GM12891 (cell line): ENCODE measurements at places on chromosomes 12 and 14.

DNA sequence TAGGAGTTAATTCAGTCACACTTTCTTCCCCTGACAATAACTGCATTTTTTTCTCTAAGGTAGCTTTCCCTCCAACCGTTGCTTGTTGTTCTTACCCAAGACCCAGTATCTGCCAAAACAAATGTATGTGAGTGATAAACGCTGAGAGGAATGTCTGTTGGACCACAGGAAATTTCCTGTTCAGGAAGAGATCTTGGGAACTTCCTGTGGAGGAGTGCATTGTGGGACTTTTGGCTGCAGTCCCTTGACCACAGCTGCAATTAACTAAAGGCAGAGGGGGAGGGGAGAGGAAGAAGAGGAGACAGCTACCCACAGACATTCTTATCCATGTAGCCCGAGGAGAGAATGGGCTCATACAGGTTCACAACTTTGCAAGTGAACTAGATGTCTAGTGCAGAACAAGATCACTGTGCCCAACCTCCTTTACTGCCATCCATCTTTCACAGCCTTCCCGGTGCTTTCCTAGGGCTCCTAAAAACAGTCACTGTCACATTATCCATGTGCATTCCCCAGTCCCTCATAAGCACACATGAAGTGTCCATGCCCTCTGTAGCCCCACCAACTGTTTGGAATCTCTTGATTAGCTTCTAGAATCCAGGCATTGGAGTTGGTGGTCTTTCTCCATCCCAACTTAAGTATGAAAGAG is 149.5 kb downstream of the ETV6 start:
- DNase-seq, result no peak

DNA sequence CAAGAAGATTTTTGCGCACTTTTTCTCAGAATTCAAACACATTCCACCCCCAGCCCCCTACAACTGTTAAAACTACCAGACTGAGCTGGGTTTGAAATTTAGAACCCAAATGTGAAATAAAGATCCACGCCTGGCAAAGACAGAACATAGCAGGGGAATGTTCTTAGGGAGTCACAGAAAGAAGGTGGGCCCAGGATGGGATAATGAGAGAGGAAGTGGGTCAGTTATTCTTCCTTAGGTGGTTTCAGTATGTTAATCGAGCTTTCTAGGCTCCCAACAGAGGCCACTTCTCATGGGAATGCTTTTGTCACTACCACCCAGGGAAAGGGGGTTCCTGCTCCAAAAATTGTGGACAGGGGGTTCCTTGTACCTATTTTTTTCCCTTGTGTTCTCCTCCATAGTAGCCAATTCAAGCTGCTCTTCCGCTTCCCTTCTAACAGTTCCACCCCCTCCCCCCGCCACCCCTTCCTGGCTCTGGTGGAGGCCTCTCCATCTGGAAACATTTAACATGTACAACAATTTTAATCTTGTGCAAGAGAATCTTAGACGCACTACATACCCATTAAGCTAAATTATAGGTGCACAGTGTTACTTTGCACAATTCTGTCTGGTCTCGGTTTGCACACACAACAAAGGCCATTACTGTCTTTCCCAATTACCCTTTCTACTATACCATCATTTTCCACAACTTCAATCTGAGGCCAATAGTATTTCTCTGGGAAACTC is 218.1 kb downstream of the MON2 start:
- no peak for DNase-seq

DNA sequence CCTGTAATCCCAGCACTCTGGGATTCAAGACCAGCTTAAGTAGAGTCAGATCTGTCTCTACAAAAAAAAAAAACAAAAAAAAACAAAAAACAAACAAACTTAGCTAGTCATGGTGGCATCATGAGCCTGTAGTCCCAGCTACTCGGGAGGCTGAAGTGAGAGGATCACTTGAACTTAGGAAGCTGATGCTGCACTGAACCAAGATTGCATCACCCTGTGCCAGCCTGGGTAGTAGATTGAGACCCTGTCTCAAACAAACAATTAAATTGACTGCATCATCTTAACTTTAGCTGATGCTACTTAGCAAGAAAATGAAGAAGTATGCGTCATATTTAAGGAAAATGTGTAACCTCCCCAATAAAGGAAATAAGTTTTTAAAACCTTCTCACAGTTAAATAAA is 136.6 kb upstream of the ATXN7L3B start:
- no peak for DNase-seq

DNA sequence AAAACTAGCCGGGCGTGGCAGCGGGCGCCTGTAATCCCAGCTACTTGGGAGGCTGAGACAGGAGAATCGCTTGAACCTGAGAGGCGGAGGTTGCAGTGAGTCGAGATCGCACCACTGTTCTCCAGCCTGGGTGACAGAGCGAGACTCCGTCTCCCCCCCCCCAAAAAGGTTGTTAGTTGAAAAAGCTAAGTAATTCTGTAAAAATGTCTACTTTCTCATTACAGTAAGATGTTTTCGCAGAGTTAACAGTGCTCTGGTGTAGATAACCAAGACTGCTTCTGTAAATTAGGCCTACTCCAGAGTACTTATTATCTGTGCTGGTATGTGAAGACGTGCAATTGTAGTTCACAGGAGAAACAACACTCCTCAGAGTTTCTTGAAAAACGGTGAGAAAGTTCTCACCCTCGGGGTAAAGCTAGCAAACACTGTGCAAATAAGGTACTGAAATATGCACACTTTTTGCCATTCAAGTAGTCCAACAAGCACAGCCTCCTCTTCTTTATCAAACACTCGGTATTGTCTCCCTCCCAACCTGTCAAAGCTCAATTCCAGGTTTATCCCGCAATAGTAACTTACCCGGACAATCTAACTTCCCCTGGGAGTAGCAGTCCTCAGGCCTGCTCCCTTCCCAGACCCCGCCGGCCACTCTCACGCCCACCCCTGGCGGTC is 974 bp downstream of the BTBD7 start:
- DNase-seq, result no peak

GRCh38 chr14:72907886-72908285 is 14.0 kb upstream of the DPF3 start:
- DNase-seq, result no peak

DNA sequence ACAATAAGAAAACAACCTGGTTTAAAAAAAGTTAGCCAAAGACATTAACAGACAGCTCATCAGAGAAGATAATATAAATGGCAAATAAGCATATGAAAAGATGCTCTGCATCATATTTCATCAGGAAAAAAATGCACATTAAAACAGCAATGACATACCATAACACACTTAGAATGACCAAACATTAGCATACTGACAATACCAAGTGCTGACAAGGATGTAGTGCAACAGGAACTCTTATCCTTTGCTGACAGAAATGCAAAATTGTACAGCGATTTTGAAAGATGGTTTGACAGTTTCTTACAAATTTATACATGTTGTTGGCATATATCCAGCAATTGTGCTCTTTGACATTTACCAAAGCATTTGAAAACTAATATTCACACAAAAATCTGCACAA is 573.0 kb downstream of the FSCB start:
- DNase-seq, result no peak

DNA sequence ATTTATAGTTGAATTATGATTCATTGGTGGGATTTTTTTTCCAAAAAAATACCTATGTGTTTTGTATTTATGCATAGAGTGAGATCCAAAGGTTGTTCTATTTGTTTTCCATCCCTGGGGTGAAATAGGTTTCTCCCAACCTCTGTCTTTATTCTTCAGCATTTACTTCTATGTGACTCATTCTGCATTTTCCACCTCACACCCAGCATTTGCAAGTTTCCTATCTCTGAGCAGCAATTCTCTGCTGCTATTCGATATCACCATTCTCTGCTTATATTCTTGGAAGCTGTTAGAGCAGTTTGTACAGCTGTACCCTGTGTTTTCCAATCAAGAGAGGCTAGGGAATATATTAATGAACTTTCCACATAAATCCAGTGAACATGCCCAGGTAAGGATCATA is 538.9 kb downstream of the SNAPC1 start:
- no peak for DNase-seq

DNA sequence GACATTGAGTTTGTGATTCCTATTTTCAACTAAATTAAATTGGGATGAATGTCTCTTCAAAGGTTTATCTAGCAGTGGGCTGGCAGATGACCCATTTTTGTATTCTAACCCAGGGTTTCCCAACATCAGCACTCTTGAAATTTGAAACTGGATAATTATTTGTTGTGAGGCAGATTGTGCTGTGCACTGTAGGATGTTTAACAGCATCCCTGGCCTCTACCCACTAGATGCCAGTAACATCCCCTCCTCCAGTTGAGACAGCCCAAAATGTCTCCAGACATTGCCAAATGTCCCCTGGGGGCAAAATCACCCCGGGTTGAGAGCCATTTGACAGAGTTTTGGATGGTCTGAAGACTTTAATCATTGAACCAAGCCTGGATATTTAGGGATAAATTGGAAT is 11.1 kb downstream of the DAAM1 start:
- DNase-seq, result no peak

DNA sequence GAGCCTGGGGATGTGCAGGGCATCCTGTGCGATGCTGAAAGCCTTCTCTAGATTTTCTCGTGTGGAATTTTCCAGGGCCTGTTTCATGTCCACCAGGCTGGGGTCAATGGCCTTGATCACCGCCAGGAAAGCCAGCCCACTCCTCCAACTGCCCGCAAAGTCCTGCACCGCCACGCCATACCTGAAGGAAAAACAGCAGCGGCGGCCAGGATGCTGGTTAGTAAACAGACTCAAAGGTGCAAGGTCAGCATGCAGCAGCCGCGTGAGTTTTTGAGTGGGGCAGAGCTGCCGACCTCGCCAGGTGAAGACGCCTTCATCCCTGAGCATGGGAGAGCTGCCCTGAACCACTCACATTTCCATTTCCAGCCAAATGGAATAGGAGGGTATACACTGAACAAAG is 53.4 kb upstream of the DICER1 start:
- DNase-seq, result no peak

DNA sequence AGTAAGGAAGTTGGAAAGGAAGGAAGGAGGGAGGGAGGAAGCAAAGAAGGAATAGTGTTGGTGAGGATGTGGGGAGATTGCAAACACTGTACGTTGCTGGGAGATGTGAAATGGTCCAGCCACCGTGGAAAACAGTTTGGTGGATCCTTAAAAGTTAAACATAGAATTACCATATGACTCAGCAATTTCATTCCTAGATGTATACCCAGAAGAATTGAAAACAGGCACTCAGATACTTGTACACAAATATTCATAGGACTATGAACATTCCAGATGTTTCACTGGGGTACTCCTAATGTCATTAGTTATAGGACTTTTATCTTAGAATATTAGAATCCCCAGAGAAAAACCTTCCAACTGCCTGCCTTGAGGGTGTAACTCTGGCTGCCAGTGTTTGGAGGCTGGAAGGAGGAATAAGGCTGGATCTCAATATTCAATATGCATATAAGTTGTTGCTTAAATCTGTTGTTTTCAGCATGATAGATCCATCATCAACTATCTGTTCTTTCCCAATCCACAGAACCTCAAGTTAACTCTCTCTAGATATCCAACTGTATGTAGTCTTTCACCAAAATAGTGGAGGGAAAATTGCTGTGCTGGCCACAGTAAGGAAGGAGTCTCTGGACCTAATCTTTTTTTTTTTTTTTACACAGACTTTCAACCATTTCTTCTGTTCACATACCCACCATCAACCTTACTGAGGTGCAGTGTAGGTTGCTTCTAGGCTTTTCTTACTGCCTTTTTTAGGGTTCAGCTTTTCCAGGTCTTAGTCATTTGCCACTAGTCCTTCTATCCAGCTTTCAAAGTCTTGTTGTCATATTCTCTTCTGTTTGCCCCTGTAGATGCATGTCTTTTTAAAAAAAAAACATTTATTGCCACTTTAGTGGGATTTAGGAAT is 94.5 kb downstream of the DNAI7 start:
- DNase-seq, result no peak

- DNase-seq, result no peak
These were observed 63.2 kb upstream of the GALNT9 start for GRCh38 chr12:132392389-132393244.

GRCh38 chr12:13039328-13039956 is 4.7 kb upstream of the FAM234B start:
- DNase-seq, result no peak

DNA sequence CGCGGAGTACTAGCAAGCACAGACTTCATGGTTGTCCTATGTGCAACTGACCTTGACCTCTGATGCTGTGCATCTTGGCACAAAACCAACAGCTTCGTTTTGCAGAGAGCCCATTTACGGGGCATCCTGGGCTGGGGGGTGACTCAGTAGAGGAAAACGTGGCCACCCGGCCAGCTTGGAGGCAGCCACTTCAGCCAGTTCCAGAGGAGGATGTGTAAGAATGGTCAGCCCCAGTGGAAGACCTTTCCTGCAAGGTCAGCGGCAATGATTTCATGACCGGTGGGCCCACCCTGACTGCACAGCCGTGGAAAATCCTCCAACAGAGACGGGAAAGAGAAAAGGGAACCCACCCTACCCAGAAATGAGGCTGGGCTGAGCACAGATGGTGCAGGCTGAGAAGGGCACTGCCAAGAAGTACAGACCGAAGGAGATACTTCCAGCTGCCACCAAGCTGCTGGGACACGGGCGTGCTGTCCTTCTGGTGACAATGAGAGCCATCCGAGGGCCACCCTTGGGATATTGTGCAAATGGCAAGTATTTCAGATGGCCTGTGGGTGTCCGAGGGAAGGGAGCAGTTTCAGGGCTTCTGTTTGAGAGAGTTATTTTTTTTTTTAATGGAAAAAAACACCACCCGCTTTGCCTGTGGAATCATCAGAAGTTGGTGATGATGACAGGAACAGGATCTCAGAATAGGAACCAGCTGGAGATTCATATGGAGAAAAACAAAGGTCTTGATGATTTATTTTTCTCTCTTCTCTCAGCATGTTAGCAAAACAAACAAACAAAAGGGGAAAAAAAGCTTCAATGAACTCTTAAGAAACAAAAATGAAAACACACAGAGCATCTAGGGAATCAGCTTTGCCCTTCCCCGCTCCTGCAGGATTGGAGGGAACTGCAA is 120.2 kb upstream of the RFLNA start:
- DNase-seq, result no peak
